ENCODE measurements at places on chromosomes 6 and 20.

DNA sequence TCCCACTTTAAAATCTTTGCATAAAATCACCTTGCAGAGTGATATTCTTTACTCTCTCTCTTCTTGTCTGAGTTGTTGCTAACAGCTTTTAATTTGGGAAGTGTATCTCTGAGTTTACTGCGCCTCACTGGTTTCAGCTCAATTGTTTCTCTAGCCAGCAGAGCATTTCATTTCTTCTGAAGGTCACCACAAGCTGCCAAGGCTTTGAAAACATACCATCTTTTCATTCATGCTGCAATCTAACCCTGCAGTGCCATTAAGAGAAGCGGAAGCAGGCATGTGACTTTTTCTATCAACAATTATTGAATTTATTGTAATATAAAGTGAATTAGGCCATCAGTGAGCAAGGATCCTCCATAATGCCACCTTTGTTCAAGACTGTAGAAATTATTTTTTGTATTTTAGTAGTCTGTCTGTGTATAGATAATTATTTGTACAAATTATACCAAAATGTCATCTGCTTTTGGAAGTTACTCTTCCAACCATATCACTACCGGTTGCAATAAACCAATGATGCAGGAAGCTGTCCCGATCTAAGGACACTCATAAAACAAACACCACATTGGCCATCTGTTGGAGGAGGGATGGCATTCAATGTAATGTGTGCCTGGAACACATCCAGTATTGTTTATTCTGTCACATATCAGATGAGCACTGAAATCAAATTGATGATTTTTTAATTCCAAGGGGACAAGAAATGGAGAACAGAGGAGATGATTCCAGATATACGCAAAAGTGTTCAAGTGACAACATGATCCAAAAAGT, 26.8 kb downstream of the HS3ST5 start:
- no peaks in the 10 kb centered on the region for H3K4me1 ChIP-seq
- no peak overlapping the region for H3K27ac ChIP-seq
- H3K27me3 ChIP-seq, result no peaks in the 10 kb centered on the region
- no peaks in the 10 kb centered on the region for H3K36me3 ChIP-seq
- no peak overlapping the region for H3K4me3 ChIP-seq

DNA sequence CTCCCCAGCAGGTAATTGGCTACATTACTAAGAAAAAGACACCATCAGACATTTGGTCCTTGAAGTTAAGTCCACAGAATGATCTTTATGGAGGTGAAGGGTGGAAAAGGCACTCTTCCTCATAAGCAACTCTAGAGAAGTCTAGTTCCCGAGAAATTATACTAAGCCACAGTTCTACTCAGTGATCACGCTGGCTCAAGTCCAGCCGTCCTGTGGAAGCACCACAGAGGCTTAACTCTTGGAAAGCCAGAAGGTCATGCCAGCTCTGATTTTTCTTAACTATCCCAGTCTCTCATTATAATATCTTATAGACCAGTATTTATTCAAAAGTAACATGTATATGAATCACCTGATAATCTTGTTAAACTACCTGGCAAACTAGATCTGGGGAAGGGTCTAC, 258.5 kb downstream of the EYA4 start:
- no peaks in the 10 kb centered on the region for H3K27me3 ChIP-seq
- no peak overlapping the region for H3K4me3 ChIP-seq
- H3K4me1 ChIP-seq, result no peaks in the 10 kb centered on the region
- no peak for DNase-seq
- no peak overlapping the region for H3K27ac ChIP-seq
- H3K36me3 ChIP-seq, result no peaks in the 10 kb centered on the region

DNA sequence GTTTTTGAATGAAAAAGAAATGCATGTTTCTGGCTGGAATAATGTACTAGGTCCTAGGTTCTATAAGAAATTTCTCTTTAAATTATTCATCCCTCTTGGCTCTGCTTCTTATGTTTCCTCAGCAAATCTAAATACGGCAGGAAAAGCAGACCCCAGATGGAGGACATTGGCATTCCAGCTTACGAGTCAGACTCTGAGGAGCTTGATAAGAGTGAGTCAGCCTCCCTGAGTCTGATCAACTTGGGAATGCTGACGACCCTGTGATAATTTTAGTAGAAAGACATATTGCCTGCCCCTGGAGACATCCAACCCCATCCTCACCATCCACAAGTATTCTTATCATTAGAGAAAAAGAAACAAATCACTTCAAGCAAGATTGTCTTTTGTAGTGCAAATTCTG, 509.7 kb upstream of the MARCKS start:
- H3K36me3 ChIP-seq, result no peaks in the 10 kb centered on the region
- H3K4me1 ChIP-seq, result no peaks in the 10 kb centered on the region
- DNase-seq, result no peak
- H3K27me3 ChIP-seq, result no peaks in the 10 kb centered on the region

- H3K36me3 ChIP-seq, result peaks cover 38% of the 10 kb centered on the region
- DNase-seq, result no peak
- H3K27ac ChIP-seq, result no peak overlapping the region
- no peak overlapping the region for H3K4me3 ChIP-seq
Measured at GRCh38 chr6:87669051-87669450, 33.0 kb downstream of the AKIRIN2 start.
